ENCODE measurements at places on chromosomes 16 and 17.

GRCh38 chr17:7858522-7858810, 663 bp downstream of the CYB5D1 start:
- no peak for DNase-seq

- no peak for DNase-seq
Measured at GRCh38 chr16:9755081-9755480, 427.1 kb downstream of the GRIN2A start.

- DNase-seq = no peak
Measured at GRCh38 chr17:59890720-59891119, 2.0 kb downstream of the TUBD1 start.

DNA sequence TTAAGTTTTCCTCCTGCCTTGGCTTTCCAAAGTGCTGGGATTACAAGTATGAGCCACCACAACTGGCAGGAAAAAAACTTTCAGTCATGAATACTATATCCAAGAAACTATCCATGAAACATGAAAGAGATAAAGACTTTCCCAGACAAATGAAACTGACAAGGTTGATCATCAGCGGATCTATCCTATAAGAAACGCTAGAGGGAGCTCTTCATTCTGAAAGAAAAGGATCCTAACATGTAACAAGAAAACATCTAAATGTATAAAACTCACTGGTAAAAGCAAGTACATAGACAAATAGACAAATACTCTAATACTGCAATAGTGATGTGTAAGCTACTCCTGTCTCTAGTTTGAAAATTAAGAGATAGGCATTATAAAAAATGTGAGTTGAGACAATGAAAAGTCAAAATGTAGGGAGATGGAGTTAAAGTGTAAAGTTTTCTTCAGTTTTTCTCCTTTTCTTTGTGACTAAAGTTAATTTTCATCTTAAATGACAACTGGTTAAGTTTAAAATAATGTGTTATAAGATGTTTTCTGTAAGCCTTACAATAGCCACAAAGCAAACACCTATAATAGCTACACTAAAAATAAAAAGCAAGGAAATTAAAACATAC, 79.6 kb upstream of the TEKT1 start:
- DNase-seq = no peak

GRCh38 chr16:86498155-86498670, 12.1 kb upstream of the FOXF1 start:
- no peak for DNase-seq

DNA sequence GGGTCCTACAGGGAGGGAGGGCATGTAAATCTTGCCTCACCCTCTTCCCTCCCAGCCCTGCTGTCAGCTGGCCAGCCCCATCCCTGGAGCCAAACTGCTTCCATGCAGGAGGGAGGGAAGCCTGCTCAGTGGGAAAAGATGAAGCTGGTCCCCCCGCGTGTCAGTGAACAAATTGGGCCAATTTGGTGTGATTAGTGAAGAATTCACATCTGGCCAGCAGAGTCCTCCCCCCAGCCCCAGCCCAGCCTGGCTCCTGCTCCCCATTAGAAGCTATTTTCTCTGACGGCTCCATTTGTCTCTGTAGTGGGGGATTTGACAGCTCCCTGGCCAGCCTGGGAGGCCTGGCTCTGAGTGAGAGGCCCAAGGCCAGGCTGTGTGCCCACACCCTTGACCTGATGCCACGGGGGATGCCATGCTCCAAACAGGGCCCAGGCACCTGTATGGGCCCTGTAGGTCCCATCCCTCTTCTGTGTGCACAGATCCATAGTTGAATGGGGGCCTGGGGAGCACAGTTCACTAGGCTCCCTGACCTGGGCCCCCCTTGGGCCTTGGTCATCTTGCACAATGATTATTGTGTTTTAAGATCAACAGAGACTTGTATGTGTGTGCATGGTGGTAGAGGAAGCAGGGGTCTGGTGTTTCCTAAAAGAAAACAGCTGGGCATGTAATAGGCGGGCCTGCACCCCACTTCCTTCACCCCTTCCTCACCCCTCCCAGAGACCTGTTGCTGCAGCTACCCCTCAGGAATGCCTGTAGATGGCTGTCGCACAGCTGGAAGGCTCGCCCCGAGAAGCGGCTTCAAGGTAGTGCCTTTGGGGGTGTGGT, 50.7 kb upstream of the TAC4 start:
- DNase-seq = no peak

- DNase-seq = no peak
Measured at GRCh38 chr17:69760562-69760961, 314.5 kb upstream of the KCNJ16 start.

DNA sequence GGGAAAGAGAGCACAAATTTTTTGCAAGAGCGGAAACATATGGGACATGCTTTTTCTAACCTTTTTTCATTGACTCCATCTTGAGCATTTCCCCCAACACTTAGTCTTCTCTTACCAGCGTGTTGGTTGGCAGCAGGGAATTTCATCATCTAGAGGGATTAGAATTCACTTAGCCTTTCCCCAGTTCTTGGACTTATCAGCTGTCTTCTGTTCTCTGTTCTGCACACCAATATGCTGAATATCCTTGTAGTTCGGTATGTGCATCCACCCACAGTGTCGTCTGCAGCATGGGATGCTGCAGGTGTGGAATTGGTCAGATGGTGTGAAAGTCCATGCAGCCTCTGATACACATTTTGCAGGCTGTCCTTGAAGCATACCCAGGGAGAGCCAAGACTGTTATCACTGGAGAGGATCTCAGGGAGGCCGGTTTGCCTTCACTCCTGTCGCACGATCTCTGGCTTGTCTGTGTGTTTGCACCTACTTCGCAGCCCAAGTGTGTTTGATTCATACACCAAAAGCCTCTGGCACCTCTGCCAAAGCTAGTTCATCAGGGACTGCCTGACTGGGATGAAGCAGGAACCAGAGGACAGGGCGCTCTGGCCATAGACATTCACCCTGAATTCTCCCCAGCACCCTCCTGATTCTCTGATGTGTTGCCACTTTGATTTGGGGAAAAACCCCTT, 93.3 kb downstream of the SOCS1 start:
- DNase-seq = no peak

All from stimulated activated CD8-positive, alpha-beta memory T cell treated with anti-CD3 and anti-CD28 coated beads, Interleukin-2, amount 100 ng/mL, for 48 hours (primary cell).